Left ventricle myocardium superior (tissue), 1 donor: ENCODE measurements at places on chromosomes 5 and 9.

GRCh38 chr5:169803077-169803981, 166.3 kb downstream of the DOCK2 start:
- DNase-seq, result peak; percentile 63

GRCh38 chr5:1321576-1321975, 23.3 kb downstream of the CLPTM1L start:
- no peak for DNase-seq

- no peak for DNase-seq
These were observed 20.1 kb downstream of the RCL1 start for GRCh38 chr9:4812858-4813257.

DNA sequence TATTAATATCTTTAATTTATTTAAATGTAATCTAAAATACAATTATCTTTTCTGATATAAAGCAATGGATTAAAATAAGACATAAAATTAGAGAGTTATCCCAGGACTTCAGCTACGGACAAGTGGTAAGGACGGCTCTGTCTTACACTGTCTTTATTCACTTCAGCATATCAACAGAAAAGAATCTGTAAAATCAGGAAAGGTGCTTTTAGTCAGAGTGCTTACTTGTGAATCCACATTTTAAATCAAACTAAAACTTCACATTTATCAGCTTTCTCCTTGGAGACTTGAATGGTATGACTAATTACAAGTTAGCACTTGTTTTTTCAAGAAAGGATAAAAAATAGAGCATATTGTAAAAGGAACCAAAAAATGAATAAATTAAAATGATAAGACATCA, 39.3 kb downstream of the ST8SIA4 start:
- DNase-seq, result no peak

DNA sequence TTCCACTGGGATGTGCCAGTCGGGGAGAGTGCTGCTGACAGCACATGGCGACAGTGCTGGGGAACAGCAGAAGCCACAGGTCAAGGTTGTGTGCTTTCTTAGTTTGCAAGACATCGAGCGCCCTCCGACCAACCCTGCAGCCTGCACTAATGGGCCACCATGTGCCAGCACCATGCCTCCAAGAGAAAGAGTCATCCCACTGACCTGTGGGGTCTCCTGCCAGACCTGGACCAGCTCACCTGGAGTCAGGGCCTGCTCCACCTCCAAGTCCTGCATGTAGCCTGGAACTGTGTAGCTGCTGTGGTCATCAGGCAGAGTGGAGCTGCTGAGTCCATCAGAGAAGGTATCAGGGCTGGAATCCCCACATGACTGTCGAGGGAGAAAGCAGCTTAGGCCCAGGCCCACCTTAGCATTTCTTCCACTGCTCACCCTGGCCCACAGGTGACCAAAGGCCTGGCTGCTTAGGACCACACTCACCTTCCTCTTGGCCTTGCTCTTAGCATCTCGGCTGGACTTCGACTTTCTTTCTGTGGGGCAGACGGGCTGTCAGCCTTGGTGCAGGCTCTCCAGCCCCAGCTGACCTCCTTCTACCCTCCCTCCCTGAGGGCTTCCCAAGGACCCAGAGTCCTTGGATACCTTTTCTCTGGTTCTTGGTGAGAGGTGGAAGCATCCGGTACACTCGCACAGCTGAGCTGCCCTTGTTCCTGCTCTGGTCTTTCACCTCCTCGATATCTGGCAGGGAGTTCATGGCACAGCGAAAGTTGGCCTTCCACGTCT, 4.1 kb downstream of the IRF1 start:
- DNase-seq, result no peak

- no peak for DNase-seq
These were observed 85.5 kb upstream of the ACTBL2 start for GRCh38 chr5:57568136-57568535.

DNA sequence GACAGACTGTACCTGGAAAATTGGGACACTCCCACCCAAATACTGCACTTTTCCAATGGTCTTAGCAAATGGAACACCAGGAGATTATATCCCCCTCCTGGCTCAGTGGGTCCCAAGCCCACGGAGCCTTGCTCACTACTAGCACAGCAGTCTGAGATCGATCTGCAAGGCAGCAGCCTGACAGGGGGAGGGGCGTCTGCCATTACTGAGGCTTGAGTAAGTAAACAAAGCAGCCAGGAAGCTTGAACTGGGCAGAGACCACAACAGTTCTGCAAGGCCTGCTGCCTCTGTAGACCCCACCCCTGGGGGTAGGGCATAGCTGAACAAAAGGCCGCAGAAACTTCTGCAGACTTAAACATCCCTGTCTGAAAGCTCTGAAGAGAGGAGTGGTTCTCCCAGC, 260.0 kb upstream of the ST8SIA4 start:
- no peak for DNase-seq

DNA sequence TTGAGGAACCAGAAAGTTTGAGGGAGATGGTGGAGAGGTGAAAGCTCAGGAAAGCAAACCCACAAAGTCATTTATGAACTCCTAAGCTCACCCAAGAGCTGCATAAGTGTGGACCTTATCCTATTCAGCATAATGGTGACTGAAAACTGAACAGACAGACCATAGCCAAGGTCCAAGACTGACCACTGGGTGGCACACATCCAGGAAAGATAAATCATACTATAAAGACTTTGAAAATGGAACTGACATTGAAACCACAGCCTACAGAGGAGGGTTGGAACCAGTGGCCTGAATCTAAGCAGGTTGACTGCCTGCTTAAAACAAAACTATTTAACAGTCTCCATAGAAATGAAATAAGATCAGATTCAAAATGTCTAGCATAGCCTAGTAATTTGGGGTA, 121.0 kb upstream of the RGS7BP start:
- DNase-seq, result no peak

- DNase-seq, result no peak
These were observed 134.7 kb upstream of the PTPN3 start for GRCh38 chr9:109632817-109633216.

DNA sequence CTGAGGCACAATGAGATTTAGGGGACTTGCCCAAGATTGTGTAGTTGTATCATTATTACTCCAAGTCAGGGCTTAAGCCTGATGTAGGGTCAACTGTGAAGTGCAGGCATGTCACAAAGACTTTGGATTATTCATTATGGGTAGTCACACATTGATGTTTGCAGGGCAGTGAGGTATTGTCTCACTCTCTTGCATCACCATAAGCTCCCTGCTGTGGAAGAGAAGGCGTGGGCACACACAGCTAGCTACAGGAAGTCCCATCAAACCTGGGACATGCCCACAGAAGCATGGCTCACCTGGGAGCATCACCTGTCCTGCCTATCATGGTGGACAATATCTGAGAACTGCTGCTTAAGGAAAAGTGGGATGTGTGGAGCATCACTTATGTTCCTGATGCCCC, 42.1 kb downstream of the TMOD1 start:
- no peak for DNase-seq

DNA sequence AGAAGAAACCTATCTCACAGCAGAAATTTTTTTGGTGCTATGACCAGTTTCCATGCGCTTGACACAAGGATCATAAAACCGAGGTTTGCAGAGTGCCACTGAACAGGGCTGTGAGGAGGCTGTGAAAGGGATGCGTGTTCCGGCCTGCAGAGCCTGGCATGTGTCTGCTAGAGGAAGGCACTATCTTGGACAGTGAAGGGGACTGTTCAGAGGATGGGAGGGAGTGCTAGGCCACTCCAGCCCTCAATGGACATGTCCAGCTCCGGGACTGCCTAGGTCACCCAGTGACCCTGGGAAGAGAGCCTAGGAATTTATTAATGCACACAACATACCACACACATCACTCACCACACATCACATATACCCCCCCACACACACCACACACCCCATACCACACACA, 275.9 kb downstream of the GADD45G start:
- no peak for DNase-seq

- no peak for DNase-seq
These were observed 809.4 kb downstream of the PRELID2 start for GRCh38 chr5:145025775-145026174.
